ENCODE measurements at places on chromosomes 7 and 10.

DNA sequence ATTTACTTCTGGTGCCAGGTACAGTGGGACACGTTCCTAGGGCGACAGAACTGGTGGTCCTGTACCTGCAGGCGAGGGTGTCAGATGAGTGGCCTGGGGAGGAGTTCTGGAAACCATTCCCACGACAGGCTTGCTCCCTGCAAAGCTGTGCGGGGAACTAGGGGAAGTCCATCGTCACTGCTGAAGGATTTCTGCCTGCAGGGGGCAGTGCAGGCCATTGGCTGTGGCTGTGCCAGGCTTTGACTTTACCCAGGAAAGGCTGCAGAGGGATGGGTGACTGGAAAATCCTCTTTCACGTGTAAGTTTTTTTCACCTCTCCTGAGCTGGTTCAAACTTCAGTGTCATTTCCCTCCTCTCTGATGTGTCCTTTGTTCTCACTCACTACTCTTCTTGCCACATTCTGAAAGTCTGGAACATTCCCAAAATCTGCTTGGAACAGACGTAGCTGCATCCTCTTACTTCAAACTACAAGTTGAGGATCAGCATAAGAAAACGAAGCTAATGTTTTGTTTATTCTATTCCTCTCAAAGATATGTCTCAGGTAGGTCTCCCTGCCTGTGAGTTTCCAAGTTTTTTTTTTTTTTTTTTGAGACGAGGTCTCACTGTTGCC lies 126.5 kb downstream of the SH2D4B start:
- peak; percentile 30 for DNase-seq

DNA sequence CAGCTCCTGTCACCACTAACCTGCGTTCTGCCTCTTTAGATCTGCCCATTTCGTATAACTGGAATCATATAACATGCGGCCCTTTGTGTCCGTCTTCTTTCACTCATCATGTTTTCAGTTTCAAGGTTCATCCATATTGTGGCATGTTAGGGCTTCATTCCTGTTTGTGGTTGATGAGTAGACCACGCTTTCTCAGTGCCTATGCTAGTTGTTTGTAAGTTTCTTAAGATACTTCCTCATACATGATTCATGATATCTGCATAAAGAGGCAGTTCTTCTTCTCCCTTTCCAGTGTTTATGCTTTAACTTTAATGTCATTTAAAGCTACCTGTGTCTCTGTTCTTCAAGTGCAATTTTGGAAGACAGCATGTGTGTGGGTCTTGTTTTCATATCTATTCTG lies 79.5 kb upstream of the FAM20C start:
- no peak for DNase-seq

DNA sequence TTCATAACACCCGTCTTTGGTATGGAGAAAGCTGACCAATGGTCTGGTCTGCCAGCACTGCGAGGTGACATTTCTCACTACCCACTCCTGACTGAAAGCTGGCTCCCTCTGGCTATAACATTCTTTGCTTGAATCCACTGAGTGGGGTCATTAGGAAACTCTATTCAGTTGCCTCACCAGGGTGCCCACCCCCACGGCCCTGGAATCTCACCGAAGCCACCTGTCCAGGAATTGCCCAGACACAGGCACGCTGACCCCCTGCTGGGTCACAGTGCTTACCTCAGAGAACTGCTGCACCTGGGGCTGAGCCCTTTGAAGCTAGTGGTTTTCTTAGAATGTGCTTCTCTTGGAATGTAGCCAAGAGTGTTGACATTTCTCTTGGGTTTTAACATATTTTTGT lies 28.6 kb downstream of the HECW1 start:
- DNase-seq, result no peak

GRCh38 chr10:77416311-77417135 lies 221.1 kb downstream of the KCNMA1 start:
- DNase-seq, result no peak

GRCh38 chr7:29234438-29234837 lies 39.9 kb downstream of the CHN2 start:
- DNase-seq, result no peak

DNA sequence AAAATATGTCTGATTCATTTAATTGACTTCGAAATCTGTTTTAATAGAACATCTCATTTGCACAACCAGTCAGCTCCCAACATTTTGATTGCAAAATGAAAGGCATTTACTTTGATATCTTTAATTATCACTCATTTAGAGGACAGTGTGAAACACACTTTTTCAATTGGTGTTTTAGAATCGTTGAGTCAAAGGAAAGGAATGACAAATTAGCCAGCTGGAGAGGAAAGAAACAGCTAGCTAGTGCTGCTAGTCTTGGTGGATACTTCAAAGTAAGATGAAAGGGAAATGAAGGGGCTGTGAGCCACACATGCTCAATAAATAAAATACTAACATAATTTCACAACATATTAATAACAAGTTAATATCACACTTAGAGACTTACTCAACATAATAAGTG lies 570.2 kb downstream of the PHTF2 start:
- DNase-seq, result no peak

DNA sequence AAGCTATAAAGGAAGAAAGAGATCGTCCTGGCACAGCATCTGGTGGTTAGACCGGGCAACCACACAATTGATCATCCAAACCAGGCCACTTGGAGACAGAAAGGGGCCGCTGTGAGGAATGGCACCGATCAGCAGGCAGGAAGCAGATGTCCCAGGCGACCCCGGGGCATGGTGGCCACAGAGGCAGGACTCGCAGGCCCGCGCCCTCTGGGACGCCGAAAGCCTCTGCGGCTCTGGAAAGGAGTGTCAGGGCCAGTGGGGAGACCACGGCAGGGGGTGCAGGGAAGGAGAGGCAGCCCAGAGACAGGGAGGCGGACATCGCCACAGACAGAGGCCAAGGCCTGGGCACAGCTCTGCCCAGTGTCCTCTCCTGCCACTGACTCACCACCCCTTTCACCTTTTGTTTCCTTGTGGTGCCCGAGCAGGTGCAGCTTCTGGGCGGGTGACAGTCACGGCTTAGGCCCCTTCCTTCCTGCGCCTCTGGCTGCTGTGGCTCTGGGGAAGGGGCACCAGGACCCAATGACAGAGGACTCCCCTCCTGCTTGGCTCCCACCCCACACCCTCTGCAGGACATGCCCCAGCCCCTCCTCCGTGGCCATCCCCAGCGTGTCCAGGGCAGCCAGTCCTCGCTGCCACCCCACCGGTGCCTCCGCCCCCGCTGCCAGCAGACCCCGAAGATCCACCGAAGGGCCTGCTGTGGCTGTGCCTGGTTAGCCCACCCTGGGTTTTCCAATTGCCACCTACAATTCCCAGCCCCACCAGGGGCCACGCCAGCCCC lies 10.9 kb downstream of the STK32C start:
- no peak for DNase-seq

GRCh38 chr10:23525406-23525805 lies 86.5 kb downstream of the OTUD1 start:
- DNase-seq, result no peak

DNA sequence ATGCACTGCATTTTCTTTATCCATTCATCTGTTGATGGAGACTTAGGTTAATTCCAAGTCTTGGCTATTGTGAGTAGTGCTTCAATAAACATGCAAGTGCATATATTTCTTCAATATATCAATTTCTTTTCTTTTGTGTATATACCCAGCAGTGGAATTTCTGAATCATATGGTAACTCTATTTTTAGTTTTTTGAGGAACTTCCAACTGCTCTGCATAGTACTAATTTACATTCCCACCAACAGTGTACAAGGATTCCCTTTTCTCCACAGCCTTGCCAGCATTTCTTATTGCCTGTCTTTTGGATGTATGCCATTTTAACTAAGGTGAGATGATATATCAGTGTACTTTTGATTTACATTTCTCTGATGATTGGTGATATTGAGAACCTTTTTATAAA lies 145.2 kb downstream of the LYZL1 start:
- DNase-seq, result no peak

DNA sequence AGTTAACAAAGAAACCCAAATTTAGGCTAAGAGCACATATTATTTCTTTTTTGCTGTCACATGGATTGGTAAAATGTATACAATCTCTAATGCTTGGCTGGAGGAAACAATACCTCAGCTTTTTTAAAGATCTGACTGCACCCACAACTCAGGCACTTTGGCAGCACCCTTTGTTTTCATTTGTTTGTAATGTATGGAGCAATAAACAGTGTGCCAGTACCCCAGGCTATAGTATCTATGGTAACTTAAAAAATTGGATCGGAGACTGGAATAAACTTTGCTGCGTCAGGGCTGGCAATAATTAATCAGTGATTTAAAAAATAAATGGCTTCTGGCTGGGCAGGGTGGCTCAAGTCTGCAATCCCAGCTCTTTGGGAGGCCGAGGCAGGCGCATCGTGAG lies 27.2 kb downstream of the POLR1F start:
- no peak for DNase-seq

GRCh38 chr7:90625562-90625961 lies 29.4 kb downstream of the CDK14 start:
- no peak for DNase-seq

- DNase-seq, result no peak
Measured at GRCh38 chr7:55554038-55554437, 18.3 kb downstream of the VOPP1 start.

DNA sequence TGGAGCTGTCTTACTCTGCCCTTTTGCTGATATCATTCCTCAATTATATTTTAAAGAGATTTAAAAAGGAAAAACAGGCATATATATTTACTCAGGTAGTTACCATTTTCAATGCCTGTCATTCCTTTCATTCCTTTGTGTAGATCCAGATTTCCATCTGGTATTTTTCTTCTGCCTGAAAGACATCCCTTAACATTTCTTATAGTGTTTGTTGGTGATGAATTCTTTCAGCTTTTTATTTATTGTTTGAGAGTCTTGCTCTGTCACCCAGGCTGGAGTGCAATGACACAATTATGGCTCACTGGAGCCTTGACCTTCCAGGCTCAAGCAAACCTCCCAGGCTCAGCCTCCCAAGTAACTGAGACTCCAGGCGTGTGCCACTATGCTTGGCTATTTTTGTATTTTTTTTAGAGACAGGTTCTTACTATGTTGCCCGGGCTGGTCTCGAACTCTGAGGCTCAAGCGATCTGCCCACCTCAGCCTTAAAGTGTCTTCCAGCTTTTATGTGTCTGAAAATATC lies 5.6 kb upstream of the POM121 start:
- DNase-seq, result no peak

- no peak for DNase-seq
Measured at GRCh38 chr7:48097521-48098231, 8.6 kb downstream of the UPP1 start.

DNA sequence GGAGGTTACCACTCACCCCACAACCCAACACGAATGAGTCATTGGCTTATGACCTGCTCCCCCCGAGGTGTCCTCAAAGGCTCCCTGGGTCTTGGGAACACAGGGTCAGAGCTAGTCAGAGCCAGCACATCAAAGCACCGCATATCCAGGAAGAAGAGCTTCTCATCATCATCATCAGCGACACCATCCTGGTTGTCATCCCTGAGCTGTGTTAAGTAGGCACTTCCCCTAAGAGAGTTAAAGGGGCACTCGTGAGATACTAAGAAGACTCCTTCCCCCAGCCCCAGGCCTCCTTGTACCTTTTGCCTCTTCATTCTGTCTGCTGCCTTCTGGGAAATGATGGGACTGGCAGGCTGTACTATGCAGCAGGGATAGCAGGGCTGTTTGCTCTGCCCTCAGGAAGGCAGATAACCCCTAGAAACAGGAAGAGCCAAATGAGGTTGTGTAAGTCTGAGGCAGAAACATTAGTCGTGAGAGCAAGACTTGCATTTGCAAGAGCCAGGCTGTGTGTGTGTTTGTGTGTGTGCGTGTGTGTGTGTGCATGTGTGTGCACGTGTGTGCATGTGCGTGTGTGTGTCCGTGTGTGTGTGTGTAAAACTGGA lies 11.1 kb upstream of the CPA1 start:
- no peak for DNase-seq

GRCh38 chr10:116742367-116743265 lies at the start of gene HSPA12A:
Gene HSPA12A, minus strand, starts transcription at chr10:116742566. Its CDS starts 97 bp downstream, at chr10:116742469.
- peak; percentile 37 for DNase-seq

GRCh38 chr7:94710256-94710655 lies 54.3 kb upstream of the SGCE start:
- no peak for DNase-seq

DNA sequence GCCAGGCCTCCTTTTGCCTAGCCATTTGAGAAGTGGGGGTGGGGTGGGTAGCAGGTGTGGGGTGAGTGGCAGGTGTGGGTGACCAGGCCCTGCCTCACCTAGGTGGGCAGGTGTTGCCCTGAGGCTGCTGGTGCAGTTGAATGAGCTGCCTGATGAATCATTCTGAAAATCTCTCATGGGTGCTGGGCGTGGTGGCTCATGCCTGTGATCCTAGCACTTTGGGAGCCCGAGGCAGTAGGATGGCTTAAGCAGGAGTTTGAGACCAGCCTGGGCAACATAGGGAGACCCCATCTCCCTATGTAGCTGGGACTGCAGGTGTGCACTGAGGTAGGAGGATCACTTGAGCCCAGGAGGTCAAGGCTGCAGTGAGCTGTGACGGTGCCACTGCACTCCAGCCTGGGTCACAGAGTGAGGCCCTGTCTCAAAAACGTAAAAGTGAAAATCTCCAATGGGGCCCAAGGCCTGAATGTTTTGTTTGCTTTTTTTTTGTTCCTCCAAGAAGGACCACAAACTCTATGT lies 17.7 kb downstream of the TSPAN14 start:
- DNase-seq, result no peak

DNA sequence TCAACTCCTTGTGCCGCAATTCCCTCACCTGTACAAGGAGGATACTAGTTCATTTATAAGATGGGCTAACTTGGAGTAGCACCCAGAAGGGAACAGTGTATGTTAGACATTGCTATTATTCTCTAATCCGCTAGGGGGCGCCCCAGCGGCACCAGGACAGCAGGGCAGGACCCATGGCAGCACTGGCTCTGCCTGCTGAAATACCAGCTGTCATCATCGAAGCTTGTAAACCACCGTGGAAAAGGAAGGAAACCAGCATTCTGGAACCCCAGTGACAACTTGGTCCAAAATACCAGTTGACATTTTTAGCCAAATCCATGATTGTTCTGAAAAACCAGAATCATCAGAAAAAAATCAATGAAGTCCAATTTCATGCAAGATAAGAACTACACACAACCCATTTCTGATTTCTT lies 134.4 kb downstream of the ITGA8 start:
- DNase-seq, result no peak

- no peak for DNase-seq
Measured at GRCh38 chr10:89355394-89355931, 22.4 kb upstream of the IFIT1B start.

Data from CD4-positive, alpha-beta T cell treated with Interferon gamma for 1 hour (primary cell).